ENCODE measurements at places on chromosomes 6 and 20.

GRCh38 chr20:60085551-60086132 lies 127.4 kb downstream of the CDH26 start:
- DNase-seq = no peak

GRCh38 chr6:45988635-45989034 lies 27.0 kb downstream of the CLIC5 start:
- DNase-seq = no peak

DNA sequence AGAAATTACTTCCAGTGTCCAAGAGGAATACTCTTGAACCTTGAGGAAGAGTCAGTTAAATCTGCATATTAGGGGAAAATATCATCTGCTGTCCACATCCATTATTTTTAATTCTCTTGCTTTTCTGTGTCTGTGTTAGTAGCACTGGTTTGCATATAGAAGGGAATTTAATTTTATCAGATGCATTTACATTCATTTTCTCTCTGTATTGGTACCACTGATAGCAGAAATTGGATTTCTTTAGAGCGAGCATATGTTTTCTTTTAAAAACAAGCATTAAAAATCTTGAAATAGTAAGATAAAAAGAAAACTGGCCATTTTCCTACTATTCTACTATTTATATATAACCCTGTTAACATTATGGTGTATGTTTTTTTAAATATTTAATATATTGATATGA lies 83.8 kb downstream of the KIZ start:
- no peak for DNase-seq

DNA sequence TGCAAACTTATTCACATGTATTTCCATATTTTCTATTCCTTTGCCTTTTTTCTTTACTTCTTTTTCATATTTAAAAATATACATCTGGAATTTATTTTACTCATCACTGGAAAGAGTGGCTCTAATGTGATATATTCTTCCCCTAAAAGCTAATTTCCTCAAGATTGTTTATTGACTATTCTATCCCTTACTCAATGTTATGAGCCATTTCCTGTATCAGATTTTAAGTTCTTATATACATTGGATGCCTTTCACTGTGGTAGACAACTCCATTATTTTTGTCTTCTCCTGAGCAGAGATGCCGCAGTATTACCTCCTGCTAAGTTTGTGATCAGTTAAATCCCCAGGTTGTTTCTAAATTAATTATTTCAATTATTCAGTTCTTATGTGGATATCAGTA lies 418.4 kb upstream of the JAG1 start:
- DNase-seq = no peak

- no peak for DNase-seq
Measured at GRCh38 chr6:163151212-163151611, 263.3 kb upstream of the QKI start.

GRCh38 chr6:96276856-96277255 lies 244.8 kb upstream of the UFL1 start:
- DNase-seq = no peak

- no peak for DNase-seq
Measured at GRCh38 chr6:151422981-151423380, 28.9 kb downstream of the RMND1 start.

DNA sequence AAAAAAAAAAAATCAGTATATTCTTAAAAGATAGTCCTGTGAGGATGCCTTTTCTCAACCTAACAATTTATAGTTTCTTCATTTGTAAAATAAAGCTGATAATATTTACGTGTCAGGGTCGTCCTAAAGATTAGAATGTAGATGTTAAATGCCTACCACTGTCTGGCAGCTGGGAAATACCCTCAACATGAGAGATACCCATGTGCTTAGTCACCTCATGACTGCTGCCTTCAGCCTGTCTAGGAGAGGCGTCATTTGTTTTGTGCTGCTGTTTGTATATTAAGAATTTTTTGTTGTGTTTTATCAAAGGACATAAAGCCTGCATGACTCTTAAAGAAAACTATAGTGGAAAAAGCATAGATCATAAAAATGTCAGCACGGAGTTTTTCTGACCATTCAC lies 9.5 kb downstream of the FAM120B start:
- no peak for DNase-seq

GRCh38 chr20:47305667-47306066 lies 50.8 kb downstream of the ZMYND8 start:
- DNase-seq = no peak

DNA sequence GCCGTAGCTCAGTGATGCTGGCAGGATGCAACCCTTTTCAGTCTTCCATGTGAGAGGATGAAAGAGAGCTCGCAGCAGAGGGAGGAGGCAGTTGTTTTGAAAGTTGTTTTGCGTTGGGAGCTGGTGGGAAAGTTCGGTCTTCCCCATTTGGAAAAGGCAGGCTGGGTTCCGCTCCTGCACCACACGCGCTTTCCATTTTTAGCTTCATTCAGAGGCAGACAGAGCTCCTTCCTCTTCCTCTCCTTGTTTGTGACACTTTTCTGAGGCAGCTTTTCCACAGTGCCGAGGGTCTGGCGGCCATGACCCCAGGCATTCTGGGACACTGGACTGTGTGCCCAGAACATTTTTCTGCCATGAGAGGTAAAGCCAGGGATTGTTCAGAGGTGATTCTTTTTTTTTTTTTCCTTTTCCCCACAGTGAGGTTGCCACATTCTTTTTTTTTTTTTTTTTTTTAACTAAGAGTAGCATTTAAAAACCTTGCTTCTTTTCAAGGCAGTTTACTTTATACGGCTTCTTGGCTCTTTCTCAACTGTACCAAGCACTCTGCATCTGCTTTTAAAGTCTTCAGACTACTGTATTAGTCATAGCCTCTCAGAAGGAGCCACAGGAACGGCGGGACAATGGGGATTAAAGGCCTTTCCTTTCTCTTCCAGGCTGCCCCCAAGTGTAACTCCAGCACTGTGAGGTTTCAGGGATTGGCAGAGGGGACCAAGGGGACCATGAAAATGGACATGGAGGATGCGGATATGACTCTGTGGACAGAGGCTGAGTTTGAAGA lies 1.6 kb downstream of the PRDM1 start:
- DNase-seq = no peak

- no peak for DNase-seq
Measured at GRCh38 chr6:118589186-118589585, 41.1 kb downstream of the PLN start.

GRCh38 chr6:31128093-31128676 lies 7.9 kb upstream of the CDSN start:
- no peak for DNase-seq

- no peak for DNase-seq
Measured at GRCh38 chr20:56453352-56453751, 15.1 kb upstream of the RTF2 start.

DNA sequence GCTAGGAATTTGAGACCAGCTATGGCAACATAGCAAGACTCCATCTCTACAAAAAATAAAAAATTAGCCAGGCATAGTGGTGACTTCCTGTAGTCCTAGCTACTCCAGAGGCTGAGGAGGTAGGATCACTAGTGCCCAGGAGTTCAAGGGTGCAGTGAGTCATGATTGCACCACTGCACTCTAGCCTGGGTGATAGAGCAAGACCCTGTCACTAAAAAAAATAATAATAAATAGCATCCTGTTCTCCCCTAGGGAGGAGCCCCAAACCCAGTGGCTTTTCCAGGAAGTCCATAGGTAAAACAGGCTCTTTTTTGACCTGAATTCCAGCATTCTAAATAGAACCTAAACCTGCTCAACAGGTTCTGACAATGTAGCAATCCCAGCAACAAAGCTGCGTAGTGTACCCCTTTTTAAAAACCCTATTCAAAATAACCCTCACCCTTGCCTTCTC lies 192.0 kb downstream of the ALDH8A1 start:
- DNase-seq = no peak
